Aorta (tissue), 5 donors: ENCODE measurements at places on chromosomes 1 and 21. TPM values are rescaled to one million over a fixed set of nuclear protein-coding genes. Genes with fewer than 3 reads are reported as not detected.
A peak's percentile ranks its signal among the peaks of the same experiment; 100 is the strongest.

GRCh38 chr1:119943216-119943615 lies 46.9 kb upstream of the ADAM30 start:
- H3K27me3 ChIP-seq: no peaks in the 10 kb centered on the region
- H3K4me3 ChIP-seq: no peak overlapping the region
- no peak overlapping the region for H3K27ac ChIP-seq
- DNase-seq: no peak
- peaks cover 2% of the 10 kb centered on the region for H3K36me3 ChIP-seq
- H3K4me1 ChIP-seq: no peaks in the 10 kb centered on the region

The SFN gene
- 3.7 TPM for total RNA-seq

DNA sequence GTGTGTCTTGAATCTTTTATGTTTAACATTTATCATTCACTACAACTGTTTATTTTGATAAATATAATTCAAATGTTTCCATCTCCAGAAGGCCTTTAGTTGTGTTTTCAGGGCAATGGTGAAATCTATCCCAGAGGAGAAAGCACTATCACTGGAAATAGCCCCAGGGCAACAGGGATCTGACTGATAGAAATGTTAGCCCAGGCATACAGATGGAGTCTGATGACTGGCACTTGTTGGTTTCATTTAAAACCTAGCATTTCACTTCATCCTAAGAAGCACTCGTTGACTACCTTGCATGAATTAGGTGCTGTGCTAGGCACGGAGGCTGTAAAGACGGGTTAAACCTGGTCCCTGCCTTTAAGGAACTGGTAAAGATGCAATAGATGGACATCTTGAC lies 103.1 kb downstream of the C1orf21 start:
- H3K36me3 ChIP-seq: no peaks in the 10 kb centered on the region
- H3K27me3 ChIP-seq: no peaks in the 10 kb centered on the region
- peaks cover 18% of the 10 kb centered on the region for H3K4me1 ChIP-seq
- no peak overlapping the region for H3K27ac ChIP-seq

DNA sequence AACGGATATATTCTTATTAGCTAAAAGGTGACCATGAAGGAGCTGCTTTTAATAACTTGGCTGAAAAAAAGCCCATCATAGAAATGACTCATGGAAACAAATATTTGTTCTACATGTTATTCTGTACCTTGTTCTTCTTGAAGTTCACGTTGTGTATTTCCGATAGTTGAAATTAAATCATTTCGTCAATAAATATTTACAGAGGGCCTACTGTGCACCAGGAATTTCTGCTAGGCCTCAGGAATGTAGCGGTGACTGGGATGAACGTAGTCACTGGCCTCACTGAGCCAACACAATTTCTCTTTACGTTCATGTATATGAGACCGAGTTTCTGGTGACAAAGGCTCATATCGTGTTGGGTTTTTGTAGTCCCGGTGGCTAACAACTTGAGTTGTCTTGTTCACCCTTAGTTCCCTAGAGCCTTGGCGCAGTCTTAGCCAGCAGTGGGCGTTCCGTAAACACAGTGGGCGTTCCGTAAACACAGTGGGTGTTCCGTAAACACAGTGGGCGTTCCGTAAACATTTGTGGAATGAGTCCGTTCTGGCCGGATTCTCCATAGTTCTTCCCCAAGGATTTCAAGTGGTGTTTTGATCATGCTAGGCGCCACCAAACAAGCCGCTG lies 53.2 kb upstream of the VAMP3 start:
- DNase-seq: no peak
- H3K4me1 ChIP-seq: peaks cover 2% of the 10 kb centered on the region
- H3K27me3 ChIP-seq: no peaks in the 10 kb centered on the region

GRCh38 chr1:56505792-56506743 lies 73.3 kb downstream of the PLPP3 start:
- no peaks in the 10 kb centered on the region for H3K27me3 ChIP-seq
- no peaks in the 10 kb centered on the region for H3K4me1 ChIP-seq
- H3K36me3 ChIP-seq: peaks cover 7% of the 10 kb centered on the region
- peak; percentile 48 for DNase-seq
- H3K27ac ChIP-seq: no peak overlapping the region

DNA sequence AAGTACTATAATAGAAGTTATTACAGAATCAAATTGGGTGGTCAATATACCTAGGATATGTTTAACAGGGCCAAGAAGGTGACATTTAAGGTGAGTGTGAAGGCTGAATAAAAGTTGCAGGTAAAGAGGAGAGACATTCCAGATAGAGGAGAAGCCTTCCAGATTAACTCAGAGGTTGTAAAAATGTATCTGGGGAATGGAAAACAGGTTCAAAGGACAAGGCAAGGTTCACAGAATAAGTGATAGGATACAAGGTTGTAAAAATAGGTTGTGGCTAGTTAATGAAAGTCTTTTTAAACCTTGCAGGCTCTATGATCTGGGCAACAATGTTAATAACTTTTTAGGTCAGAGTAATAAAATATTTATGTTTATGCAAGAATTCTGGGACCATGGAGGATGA lies 40.2 kb downstream of the FUBP1 start:
- no peak overlapping the region for H3K27ac ChIP-seq
- H3K4me1 ChIP-seq: peaks cover 3% of the 10 kb centered on the region
- H3K36me3 ChIP-seq: peaks cover 12% of the 10 kb centered on the region
- DNase-seq: no peak

DNA sequence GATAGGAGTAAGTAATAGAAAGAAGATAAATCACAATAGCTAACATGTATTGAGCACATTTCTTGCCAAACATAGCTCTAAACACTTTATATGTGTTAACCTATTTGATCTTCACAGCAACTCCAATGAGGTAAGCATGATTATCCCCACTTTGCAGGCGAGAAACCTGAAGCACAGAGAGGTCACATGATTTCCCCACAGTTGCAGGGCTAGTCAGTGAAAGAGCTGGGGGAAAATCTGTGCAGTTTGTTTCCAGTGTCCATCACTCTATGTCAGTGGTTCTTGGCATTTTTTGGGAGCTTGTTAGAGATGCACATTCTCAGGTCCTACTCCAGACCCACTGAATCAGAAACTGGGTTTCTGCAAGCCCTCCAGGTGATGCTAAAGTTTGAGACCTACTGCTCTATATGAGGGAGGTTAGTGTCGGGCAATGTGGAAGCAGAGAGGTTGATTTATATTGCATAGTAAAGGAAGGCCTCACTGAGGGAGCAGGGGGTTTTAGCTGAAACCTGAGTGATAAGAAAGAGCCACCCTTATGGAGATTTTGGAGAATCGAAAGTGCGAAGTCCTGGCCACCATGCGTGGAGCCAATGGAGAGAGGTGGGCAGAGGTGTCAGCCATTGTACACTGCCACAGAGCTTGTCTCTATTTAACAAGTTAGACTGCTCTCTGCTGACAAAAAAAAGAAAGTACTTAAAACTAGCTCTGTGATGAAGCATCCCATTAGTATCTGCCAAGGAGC lies 20.9 kb downstream of the MCOLN3 start:
- no peak overlapping the region for H3K27ac ChIP-seq
- H3K36me3 ChIP-seq: no peaks in the 10 kb centered on the region
- no peak for DNase-seq
- no peaks in the 10 kb centered on the region for H3K27me3 ChIP-seq
- H3K4me3 ChIP-seq: no peak overlapping the region
- H3K4me1 ChIP-seq: no peaks in the 10 kb centered on the region

The AGL gene
- total RNA-seq: 19.6 TPM

The AGMAT gene
- 0.13 TPM for total RNA-seq

GRCh38 chr1:83512373-83513193 lies 486.3 kb downstream of the TTLL7 start:
- H3K36me3 ChIP-seq: no peaks in the 10 kb centered on the region
- H3K4me1 ChIP-seq: no peaks in the 10 kb centered on the region
- no peaks in the 10 kb centered on the region for H3K27me3 ChIP-seq
- no peak for DNase-seq
- no peak overlapping the region for H3K27ac ChIP-seq

DNA sequence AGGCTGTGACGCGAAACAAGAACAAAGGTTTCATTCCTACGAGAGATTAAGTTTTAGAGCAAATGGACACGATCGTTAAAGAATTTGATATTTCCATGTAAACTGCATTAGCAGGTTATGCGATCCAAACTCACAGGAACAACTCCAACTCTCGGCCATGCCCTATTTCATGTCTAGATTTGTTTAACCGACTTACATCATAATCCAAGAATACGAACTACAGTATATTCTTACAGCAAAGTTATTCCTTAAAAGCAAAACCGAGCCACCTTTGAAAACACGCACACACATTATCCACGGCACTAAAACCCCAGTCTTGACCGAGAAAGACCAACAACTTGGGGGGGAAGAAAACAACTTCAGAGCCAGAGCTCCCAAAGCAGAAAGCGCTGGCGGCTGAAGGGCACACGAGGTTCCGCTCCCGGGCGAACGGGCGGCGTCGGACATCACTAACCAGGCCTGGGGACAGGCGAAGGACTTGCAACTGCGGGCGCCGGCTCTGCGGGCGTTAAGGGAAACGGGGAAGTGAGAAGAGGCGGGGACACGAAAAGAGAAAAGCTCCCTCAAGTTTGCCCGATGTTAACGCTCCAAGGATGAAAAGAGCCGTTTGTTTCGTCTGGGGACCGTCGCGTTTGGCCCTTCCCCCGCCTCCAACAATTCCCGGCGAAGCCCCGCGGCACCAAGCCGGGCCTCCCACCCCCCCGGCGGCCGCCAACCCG lies 690 bp downstream of the B3GALNT2 start:
- peak overlapping the region; percentile 99 for H3K4me3 ChIP-seq
- no peaks in the 10 kb centered on the region for H3K27me3 ChIP-seq
- peaks cover 4% of the 10 kb centered on the region for H3K4me1 ChIP-seq
- H3K36me3 ChIP-seq: no peaks in the 10 kb centered on the region
- H3K27ac ChIP-seq: peak overlapping the region; percentile 82
- DNase-seq: peak; percentile 86

GRCh38 chr21:32764186-32764585 lies 7.4 kb downstream of the PAXBP1 start:
- no peaks in the 10 kb centered on the region for H3K27me3 ChIP-seq
- H3K27ac ChIP-seq: no peak overlapping the region
- H3K36me3 ChIP-seq: peaks cover 18% of the 10 kb centered on the region
- DNase-seq: no peak
- peaks cover 3% of the 10 kb centered on the region for H3K4me1 ChIP-seq
- no peak overlapping the region for H3K4me3 ChIP-seq

- H3K27ac ChIP-seq: no peak overlapping the region
- H3K36me3 ChIP-seq: peaks cover 5% of the 10 kb centered on the region
- DNase-seq: no peak
- H3K27me3 ChIP-seq: no peaks in the 10 kb centered on the region
These were observed 25.2 kb upstream of the NKAIN1 start for GRCh38 chr1:31264790-31265386.

DNA sequence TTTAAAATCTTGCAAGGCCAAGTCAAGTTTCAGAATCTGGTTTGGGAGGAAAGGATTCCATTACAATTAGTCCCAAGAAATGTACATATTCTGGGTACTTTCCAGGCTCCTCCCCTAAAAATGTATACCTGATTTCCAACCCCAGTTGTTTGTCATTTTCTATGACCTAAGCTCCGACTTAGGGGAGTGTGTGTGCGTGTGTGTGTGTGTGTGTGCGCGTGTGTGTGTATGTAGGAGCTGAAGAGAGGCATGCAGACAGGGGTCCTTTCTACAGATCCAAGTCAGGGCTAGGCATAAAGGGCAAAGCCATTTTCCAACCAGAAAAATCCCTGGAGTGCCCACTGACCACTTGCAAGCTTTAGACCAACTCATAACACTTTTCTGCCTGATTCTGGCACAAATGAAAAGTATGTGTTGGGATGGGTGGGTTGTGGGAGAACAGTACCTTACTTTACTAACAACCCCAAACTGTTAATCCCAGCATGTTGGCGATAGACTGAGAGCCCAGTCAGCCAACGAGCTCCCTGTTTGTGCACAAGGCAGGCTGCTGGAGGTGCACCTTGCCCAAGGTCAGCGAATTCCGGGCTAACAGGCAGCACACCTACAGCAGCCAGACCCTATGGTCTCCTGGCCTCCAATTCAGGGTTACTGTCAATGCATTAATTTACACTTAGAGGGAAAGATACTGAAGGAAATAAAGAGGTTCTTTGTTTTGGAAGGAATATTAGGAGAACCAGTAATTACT lies 1.7 kb downstream of the TRABD2B start:
- H3K27ac ChIP-seq: no peak overlapping the region
- H3K4me3 ChIP-seq: no peak overlapping the region
- H3K36me3 ChIP-seq: peaks cover 2% of the 10 kb centered on the region
- H3K27me3 ChIP-seq: no peaks in the 10 kb centered on the region

DNA sequence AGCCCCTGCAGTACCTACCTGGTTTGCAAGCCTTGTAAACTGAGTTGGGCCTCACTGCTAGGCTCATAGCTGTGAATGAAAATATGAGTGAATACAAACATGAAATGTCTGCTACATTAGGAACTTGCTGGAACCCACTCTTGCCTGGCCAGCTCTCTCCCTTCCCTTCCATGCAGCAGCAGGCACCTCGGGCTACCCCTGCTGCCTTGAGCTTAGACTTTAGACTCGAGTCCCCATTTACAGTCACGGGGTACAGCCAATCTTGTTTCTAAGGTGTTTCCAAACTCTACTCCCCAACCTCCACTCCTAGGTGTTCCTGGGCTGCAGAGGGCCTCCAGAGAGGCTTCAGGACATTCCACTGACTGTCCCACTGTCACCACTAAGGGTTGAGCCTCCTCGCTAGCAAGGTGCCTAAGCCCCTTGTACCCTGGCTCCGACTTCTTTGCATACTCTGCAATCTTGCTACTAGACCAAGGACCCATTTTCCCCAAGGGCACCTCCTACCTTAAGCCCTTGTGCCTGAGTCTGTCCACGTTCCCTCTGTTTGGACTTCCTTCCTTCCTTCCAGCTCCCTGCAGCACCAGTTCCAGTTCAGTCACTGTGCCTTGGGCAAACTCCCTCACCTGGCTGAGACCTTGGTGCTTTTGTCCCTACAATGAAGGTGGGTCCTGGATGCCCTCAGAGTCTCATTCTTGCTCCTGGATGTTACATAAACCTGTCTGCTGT lies 36.9 kb downstream of the CDK18 start:
- no peaks in the 10 kb centered on the region for H3K4me1 ChIP-seq
- H3K27ac ChIP-seq: no peak overlapping the region
- no peaks in the 10 kb centered on the region for H3K27me3 ChIP-seq
- no peak for DNase-seq
- H3K36me3 ChIP-seq: no peaks in the 10 kb centered on the region

DNA sequence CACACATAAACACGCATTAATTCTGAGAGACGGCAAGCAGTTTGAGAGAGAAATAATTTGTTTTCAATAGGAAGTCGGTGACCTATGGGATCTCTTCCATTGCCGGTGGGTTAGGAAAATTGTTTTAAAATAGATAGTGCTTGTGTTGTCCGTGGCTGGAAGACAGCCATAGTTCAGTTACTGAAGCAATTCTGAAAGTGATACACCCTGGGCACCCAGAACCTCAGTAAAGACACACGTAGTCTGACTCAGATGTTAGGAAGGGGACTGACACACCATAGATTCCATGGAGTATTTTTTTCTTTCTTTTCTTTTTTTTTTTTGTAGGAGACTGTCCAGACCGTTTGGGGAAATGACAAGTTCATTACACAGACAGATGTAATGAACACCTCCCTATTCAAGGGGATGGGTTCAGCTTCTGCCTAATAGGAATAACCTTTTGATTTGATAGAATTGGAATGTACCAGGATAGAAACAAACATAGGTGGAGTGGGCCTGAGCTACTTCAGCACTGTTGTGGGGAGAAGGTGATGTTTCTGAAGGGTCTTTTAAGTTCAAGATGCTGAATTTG lies 1.6 kb downstream of the C1orf21 start:
- peak overlapping the region; percentile 68 for H3K4me3 ChIP-seq
- H3K4me1 ChIP-seq: peaks cover 3% of the 10 kb centered on the region
- no peak for DNase-seq
- H3K27me3 ChIP-seq: no peaks in the 10 kb centered on the region
- no peak overlapping the region for H3K27ac ChIP-seq
- H3K36me3 ChIP-seq: no peaks in the 10 kb centered on the region

The ZNF692 gene
- 20.7 TPM for total RNA-seq

The LRRC38 gene
- not detected for total RNA-seq

The PPP1R12B gene
- 595 TPM for total RNA-seq
